ENCODE measurements at places on chromosomes 2 and 18.

GRCh38 chr2:234930397-234930796 lies 21.4 kb upstream of the SH3BP4 start:
- DNase-seq, result no peak

DNA sequence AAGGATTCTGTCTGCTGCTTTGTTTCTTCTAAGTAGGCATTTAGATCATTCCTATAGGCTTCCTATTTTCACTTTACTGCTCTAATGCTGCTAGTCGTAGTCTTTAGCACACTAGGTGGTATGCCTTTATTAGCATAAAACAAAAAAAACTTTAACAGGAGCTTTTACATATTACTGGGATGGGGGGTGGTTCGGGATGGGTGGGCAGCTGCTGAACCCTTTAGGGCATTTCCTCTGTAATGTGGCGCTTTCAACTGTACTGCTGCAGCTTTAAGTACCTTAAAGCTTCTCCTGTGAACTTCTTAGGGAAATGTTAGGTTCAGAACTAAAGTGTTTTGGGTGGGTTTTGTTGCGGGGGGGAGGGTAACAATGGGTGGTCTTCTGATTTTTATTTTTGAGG lies 41.3 kb downstream of the ACTR2 start:
- no peak for DNase-seq

- DNase-seq, result no peak
Measured at GRCh38 chr18:57708288-57708687, 86.7 kb upstream of the NARS1 start.

- DNase-seq, result no peak
Measured at GRCh38 chr18:69808399-69808798, 139.3 kb downstream of the CD226 start.

DNA sequence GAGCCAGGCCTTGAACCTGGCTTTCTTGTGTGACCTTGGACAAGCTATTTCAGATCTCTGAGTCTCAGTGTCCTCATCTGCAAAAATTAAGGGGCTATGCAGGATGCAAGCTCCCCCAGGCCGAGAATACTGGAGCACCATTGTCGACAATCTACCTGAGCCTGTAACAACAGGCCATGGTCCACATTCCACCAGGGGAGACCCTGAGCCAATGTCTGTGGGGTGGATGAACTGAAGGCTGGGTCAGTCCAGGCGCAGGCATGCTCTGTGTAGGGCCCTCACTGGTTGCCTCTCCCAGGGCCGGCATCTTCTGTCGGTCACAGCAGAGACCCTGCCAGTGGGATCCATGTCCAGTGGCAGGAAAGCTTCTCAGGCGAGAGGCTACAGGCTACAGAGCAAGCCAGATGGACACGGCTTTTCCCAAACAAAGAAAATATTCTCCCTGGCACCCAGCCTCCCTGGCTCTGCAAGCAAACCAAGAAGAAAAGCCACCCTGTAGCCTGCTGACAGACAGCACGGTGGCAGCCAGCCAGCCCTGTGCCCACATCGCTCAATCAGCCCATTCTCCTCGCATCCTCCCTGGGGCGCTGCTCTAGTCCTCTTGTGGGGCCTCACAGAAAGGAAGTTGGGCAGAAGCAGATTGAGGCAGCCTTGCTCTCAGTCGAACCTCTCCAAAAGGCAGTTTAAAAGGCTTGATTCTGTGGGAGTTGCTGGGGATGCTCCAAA lies 48.7 kb upstream of the FZD7 start:
- peak; percentile 25 for DNase-seq

DNA sequence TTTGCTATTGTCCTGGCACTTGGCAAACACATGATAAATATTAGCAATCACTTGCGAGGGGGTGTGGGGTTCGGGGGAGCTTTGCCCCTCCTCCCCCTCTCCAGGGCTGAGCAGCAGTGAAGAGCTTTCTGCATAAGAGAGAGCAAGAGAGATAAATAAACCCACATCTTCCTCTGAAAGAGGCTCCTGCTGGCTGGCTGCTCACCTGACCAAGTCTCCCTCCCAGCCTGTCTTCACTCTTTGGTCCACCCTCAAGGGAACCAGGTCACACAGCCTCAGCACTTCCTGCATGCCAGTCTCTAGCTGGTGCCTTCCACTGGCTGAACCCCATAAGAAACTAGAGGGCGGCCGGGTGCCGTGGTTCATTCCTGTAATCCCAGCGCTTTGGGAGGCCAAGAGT lies 18.5 kb upstream of the YWHAQ start:
- no peak for DNase-seq

GRCh38 chr2:15677141-15677843 lies 85.6 kb downstream of the DDX1 start:
- no peak for DNase-seq

DNA sequence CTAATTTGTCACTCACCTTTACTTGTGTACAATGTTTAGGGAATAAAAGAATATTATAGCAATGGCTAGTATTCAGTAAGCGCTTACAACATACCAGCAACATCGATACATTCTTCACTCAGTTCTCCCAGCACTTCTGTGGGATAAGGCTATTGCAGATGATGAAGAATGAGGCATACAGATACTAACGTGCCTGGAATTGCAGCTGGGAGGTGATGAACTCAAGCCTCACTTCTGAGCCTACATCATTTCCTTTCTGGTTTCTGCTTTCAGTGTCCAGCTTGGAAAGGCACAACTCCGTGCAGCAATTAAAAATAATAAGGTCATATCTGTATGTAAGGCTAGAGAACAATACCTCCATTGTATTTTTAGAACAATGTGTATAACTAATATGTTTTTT lies 95.4 kb upstream of the AQP4 start:
- DNase-seq, result no peak

GRCh38 chr2:140892911-140893637 lies 1237.7 kb downstream of the LRP1B start:
- DNase-seq, result no peak

- DNase-seq, result no peak
Measured at GRCh38 chr2:169619946-169620345, 35.8 kb downstream of the PPIG start.

DNA sequence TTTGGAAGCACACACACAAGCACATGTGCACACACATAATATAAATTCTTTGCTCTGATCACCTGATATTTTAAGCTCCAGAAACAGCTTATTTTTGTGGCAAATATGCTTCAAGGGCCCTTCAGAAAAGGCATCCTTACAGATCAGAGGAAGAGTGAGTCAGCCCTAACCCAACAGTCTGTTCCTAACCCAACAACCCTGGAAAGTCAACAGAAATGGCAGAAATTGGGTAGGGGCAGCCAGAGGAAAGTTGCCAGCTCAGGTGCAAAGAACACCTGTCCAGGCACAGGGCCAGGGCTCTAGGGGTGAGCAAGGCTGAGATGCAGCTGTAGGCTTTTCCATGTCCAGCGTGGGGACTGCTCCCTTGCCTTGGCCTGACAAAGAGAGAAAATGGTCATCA lies 6.4 kb upstream of the NCKAP5 start:
- no peak for DNase-seq

DNA sequence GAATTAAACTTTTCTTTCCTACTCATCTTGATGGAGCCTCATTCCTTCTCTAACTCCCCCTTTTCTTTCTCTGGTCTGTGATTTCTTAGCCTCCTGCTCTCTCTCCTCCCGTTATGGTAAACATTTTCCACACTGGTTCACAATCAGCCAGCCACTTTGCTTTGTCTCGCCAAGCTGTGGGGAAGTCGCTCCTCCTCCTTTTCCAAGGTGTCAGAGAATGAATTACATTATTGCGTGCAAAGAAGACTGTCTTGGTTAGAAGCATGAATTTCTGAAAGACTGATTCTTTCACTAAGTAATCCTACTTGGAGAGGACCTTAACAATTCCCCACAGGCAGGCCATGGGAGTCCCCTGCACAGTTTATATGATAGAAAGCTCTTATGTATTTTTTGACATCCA lies 46.1 kb downstream of the RASGRP3 start:
- DNase-seq, result no peak

DNA sequence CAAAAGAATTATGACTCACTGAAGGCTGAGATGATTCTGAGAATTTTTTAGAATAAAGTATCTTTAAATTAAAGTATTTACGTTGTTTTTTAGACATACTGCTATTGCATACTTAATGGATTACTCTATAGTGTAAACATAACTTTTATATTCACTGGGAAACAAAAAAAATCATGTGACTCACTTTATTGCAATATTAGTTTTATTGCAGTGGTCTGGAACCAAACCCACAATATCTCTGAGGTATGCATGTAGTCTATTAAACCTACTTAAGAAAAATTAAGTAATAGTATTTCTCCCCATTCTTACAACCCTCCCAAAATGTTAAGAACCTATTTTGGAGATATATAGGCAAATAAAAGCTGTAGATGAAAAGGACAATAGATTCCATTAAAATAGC lies 142.9 kb upstream of the ZNF521 start:
- no peak for DNase-seq

DNA sequence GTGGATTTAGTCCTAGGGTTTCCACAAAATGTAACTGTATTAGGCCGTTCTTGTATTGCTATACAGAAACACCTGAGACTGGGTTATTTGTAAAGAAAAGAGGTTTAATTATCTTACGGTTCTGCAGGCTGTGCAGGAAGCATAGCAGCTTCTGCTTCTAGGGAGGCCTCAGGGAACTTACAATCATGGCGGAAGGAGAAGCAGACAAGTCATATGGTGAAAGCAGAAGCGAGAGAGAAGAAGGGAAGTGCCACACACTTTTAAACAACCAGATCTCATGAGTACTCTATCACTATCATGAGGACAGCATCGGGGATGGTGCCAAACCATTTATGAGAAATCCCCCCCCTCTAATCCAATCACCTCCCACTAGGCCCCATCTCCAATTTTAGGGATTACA lies 9.5 kb upstream of the CCDC68 start:
- DNase-seq, result no peak

- DNase-seq, result no peak
Measured at GRCh38 chr2:62692225-62692624, 13.3 kb upstream of the EHBP1 start.

DNA sequence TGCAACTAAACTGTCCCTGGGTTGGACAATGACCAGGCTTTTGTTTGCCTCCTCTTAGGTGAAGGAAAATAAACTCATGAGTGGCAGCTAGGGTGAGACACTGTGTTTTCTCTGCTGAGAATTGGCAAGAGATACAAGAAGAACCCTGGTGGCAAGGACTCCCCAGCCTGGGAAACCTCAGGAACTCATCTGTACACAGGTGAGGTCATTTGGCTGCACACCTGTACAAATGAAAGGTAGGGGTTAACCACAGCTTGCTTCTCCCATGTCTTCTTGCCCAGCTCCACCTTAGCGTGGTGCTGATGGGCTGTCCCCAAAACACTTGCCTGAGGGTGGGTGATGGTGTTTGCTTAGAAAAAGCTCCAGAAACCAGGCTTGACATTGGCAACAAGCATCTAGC lies 97.2 kb upstream of the FAM136A start:
- no peak for DNase-seq

GRCh38 chr2:240168546-240169361 lies 28.3 kb upstream of the OTOS start:
- no peak for DNase-seq

GRCh38 chr2:216478151-216478550 lies 20.5 kb upstream of the RPL37A start:
- DNase-seq, result peak; percentile 57

DNA sequence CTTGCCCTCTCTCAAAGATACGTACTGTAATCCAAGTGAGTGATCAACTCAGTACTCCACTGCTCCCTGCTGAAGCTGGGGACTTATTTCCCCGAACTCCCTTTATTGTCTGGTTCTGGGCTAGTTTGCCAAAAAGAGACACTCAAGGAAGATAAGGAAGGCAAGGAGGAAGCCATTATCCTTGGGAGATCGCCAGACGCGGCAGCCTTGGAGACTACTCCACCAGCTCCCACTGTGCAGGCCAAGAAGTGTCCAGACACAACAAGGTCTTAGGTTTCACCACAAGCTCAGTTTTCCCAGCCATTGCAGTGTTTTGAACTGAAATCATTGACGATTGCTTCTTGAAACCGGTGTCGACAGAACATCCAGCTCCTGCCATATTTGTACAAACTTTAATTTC lies 439.6 kb upstream of the UBE2E3 start:
- no peak for DNase-seq

DNA sequence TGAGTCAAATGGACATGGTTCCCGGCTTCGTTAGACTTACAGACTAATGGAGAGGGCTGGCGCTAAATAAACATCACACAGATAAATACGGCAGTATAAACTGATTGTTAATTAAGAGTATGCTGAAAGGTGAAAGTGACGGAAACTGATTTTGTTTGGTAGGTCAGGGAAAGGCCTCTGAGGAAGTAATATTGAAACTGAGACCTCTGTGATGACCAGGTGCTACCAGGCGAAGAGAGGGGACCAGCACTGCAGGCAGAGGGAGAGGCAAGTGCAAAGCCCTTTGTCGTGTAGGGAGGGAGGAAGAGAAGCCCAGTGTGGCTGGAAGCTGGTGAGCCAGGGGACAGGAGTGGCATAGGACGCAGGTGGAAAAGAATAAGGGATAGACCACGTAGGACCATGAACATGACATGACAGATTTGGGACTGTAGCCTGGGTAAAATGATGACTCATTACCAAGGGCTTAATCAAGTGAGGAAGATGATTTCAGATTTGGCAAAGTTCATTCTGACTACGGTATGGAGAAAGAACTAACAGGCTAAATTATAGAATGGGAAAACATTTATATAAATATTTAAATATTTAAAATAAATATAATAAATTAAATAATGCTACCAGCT lies 433.1 kb downstream of the NCKAP5 start:
- no peak for DNase-seq

GRCh38 chr2:232487385-232488096 lies at the start of gene ECEL1:
ECEL1 (minus strand) TSS chr2:232487834; CDS start chr2:232486653, 1,181 bp downstream.
- DNase-seq, result no peak

- peak; percentile 50 for DNase-seq
Measured at GRCh38 chr18:62339106-62339988, 14.2 kb downstream of the TNFRSF11A start.

- peak; percentile 53 for DNase-seq
Measured at GRCh38 chr2:1546023-1546591, 132.8 kb downstream of the TPO start.

- DNase-seq, result no peak
Measured at GRCh38 chr2:30425326-30425725, 21.7 kb upstream of the LCLAT1 start.

DNA sequence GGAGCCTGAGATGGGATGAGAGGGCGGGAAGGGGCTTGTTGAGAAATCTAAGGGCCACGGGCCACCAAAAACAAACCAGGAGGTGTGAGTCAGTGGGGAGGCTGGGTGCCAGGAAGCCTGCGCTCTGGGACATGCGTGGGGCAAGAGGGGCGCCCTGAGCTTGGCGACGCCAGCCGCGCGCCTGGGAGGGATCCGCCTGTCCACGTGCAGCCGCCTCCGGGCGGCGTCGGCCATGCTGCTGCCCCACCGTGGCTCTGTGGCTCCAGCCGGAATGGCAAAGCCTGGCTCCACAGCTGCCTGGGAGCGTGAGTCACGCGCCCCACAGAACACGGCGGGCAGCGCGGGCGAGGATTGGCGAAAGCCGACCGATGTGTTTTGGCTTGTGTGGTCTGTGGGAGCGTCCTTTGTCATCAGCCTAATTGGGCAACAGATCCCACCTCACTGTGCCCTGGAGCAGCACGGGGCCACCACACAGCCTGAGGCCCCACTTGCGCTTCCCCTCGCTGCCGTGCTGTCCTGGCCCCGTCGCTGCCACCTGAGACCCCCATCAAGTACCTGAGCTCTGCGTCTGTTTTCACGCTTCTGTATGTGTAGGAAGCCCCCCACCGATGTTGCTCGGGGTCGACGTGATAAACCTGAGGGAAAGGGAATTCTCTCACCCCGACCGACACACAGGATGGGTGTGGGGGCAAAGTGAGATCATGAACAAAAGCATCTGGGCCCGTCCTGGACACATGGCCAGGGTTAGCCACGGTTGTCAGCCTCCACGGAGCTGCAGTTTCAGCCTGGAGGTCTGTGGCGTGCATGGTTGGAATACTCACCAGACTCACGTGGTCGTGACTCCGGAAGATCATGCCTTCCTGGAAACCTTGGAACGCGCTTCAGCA lies 80.5 kb downstream of the NFATC1 start:
- DNase-seq, result no peak
